ENCODE measurements at places on chromosomes 6 and 20.

DNA sequence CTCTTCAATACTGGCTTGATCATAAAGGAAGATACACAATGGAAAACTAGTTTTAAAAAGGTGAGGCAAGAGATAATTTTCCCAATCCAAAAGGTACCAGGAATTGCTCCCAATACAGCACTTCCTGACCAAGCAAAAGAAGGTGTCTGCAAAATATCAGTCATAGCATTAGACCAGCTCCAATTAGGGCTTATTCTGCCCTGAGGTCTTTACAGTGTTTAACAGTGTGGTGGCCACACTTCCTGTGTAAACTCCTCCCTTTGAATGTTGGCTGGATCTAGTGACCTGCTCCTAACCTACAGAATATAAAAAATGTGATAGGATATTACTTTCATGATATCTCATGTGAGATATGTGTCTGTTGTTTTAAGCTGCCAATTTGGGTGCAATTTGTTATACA is 57.1 kb upstream of the BTN3A2 start:
- no peak for DNase-seq

DNA sequence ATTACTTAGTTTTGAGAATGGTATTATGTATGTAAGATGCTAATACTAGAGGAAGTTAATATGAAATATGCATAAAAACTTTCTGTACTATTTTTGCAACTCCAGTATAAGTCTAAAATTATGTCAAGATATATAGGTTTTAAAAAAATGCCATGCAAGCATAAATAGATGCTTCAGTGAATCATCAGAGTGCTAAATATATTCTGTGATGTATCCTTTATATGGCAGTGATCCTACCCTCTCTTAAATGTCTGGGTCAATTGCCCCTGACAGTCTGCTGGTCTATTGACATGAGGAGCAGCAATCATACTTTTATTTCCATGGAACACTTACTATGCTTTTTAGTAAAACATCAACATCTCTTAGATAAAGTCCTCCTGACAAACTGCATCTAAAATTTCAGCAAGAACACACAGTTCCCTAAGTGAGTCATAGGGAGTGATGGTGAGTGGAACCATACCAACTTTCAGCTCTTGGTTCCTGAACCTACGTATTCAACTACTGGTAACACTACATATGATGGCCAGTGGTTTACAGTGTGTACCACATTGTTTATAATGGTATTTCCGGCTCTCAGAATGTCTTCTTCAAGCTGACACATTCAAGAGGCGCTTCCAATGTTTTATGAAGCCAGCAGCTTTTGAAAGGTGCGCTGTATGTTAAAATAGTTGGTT is 928.7 kb upstream of the GJE1 start:
- DNase-seq = no peak

DNA sequence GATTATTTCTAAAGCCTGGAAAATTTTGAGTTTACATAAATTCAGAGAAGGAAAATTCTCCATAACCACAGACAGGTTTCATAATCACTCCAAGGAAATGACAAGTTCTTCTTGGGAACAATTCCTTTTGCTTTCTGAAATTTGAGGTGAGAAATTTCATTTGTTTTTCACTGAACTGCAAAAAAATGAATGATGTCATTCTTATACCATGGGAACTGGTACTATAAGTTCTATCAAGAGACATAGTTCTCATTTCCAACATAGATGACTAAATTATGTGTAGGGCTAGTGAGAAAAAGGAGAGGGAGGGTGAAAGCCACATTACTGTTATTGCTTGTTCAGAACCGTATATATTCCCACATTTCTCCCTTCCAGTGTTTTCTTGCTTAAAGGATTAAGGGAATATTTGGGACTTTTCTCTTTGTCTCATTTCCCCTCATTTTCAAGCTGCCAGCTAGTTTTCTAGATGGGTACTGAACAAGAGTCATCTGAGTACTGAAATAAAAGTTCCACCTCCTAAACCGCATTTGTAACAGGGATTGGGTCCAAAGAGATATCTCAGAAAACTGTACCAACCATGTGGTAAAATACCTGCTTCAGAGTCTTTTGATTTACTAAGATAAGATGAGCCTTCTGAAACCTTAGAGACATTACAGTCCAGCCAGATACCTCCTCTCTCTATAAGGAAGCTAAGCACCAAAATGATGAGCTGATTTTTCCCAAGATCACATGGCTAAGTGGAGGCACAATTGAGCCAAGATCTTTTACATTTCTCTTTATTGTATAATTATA is 144.3 kb upstream of the PRDM1 start:
- no peak for DNase-seq

- DNase-seq = no peak
Measured at GRCh38 chr6:57313711-57314471, 3.5 kb upstream of the PRIM2 start.

DNA sequence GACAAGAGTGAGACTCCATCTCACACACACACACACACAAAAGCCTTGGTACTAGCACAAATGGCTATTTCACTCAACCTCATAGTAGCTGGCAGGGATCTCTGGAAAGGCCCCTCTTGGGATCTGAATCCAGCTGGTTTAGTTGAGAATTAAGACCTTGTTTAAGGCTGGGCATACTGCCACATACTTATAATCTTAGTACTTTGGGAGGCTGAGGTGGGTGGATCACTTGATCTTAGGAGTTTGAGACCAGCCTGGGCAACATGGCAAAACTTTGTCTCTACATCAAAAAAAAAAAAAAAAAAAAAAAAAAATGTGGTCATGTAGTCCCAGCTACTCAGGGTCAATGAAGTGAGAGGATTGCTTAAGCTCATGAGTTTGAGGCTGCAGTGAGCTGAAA is 628.3 kb downstream of the MMUT start:
- DNase-seq = no peak

DNA sequence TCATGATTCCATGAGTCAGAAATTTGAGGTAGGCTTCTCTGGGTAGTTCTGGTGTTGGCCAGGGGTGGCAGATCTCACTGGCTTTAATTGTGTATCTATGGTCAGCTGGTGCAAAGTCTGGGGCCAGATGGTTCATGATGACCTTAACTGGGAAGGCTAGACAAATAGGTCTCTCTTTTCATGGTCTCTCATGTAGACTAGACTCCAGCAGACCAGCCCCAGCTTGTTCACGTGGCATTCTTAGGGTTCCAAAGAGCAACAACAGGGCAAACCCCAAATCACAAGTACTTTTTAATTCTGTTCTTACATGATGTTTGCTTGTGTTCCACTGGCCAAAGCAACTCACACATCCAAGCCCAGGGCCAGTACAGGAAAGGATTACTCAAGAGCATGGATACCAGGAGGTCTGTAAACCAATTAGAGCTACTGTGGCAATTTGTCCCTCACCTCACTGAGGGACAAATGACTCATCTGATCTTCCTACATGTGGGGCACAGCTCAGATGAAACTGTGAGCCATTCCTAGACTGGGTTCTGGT is 79.5 kb upstream of the PBOV1 start:
- no peak for DNase-seq

DNA sequence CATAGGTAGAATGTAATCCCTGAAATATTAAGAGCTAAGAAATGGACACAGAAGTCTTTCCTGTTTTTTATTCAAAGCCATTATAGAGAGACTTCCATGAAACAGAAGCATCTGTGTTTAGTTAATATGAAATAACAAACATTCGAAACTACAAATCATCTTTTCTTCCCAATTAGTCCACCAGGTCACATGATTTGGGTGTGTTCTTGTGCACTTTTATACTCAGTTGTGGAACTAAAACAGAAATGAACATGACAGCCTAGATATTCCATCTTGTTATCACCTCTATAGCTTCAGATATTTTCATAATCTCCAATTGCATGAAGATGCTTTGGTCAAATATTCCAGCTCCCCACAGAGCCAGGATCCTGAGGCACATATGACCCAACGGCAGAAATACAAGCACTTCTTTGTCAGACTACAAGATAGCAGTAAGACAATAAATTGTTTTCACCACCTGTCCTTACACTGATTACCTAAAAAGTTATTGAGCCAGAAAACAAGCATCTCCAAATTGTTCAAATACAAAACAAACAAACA is 116.8 kb upstream of the BEND6 start:
- DNase-seq = no peak

- DNase-seq = no peak
Measured at GRCh38 chr6:89989742-89990141, 95.5 kb downstream of the GJA10 start.

DNA sequence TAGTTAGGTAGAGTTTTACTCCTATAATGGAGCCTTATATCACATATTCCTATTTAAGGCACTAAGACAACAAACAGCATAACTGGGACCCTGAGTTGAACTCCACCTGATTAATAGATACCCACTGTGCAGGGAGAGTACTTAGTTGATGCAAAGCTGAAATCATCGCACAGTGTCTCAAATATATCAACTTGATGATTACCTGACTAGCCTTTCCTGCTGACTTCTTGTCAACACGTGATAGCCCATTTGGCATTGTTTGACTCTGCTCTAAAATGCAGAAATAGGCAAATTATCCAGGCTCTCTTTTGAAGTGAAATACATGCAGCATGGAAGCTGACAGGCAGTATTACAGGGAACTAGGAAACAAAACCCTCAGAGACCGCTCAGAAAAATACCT is 154.6 kb upstream of the HDAC2 start:
- DNase-seq = no peak

- DNase-seq = no peak
Measured at GRCh38 chr6:31135710-31136109, 3.2 kb downstream of the PSORS1C2 start.

GRCh38 chr6:75266716-75267291 is 17.8 kb downstream of the TMEM30A start:
- peak; percentile 8 for DNase-seq

GRCh38 chr6:21885532-21886114 is 292.1 kb downstream of the SOX4 start:
- DNase-seq = peak; percentile 95

- DNase-seq = no peak
Measured at GRCh38 chr6:93358435-93358834, 60.9 kb downstream of the EPHA7 start.

DNA sequence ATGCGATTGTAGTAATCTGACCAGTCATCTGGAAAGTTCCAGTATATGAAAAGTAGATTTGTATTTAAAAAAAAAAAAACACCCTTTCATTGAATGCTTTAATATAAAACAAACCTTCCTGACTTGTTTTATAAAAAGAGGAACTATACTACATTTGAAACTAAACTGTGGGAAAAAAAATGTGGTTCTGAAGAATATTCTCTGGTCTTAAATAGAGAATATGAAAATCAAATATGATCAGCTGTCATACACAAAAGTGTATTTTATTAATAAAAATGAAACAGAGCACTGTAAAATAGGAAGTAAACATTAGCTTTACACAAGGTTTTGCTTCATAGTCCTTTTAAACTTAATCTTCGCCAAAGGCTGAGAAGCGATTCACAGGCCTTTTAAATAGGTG is 25.3 kb upstream of the CD83 start:
- DNase-seq = no peak

DNA sequence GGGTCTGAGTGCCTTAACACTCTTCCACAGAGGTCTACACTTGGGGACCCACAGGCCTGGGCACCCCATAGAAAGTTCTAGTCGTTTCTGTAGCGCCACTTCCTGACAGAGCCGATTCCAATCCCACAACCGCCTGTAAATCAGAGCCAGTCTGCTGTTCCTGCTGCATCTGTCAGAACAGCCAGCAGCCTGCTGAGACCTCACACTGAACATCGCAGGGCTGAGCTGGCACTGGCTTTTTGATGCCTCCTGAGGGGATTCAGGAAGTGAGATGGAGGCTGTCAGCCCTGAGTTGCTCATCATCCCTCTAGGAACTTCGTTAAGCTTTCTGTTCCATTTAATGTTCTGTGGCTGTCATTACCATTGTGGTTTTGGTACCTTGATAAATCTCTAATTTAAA is 48.9 kb downstream of the DCBLD1 start:
- DNase-seq = no peak

- no peak for DNase-seq
Measured at GRCh38 chr20:47273591-47274235, 82.8 kb downstream of the ZMYND8 start.

All from DMS 273 treated with DMSO at 0.1 percent for 48 hours (cell line).